Fibroblast of villous mesenchyme (primary cell): ENCODE measurements at places on chromosomes 12 and 14. TPM values are rescaled to one million over a fixed set of nuclear protein-coding genes. Genes with fewer than 3 reads are reported as not detected.

GRCh38 chr14:48536318-48536717 lies 860.9 kb upstream of the MDGA2 start:
- DNase-seq, result peak; percentile 1

- no peak for DNase-seq
These were observed 6.3 kb downstream of the SIVA1 start for GRCh38 chr14:104758981-104759969.

DNA sequence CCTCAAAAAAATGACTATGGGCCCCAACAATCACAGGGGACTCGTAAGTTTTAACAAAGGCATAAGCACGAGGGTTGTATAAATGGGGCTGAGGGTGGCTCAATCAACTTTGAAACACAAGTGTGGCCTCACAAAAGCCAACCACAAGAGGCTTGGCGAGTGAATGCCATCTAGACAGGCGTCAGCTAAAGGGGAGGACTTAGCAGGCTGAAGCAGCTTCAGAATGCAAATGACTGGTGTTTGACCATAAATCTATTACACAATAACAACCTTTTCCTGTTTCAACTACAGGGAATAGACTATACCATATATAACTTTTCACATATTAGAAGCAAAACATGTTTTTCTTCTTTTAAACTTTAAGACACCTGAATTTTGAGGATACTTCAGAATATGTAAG lies 777.9 kb downstream of the FSCB start:
- no peak for DNase-seq

GRCh38 chr12:132357623-132358186 lies 28.3 kb upstream of the GALNT9 start:
- DNase-seq, result no peak

GRCh38 chr14:35742442-35742841 lies 66.7 kb downstream of the RALGAPA1 start:
- DNase-seq, result no peak

- DNase-seq, result peak; percentile 19
These were observed 35.0 kb upstream of the NAV3 start for GRCh38 chr12:77795699-77796098.

- DNase-seq, result peak; percentile 69
These were observed 3.7 kb downstream of the REM2 start for GRCh38 chr14:22886500-22887259.

DNA sequence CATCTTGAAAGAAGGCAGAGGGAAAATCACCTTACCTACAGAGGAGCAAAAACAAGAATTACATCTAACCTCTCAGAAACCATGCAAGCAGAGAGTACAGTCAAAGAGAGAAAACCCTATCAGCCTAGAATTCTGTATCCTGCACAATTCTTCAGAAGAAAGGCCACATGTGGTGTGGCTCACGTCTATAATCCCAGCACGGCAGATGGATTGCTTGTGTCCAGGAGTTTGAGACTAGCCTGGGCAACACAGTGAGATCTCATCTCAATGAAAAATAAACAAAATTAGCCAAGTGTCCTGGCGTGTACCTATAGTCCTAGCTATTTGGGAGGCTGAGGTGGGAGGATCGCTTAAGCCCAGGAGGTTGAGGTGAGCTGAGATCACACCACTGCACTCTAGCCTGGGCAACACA lies 48.2 kb downstream of the ATF7 start:
- DNase-seq, result no peak

DNA sequence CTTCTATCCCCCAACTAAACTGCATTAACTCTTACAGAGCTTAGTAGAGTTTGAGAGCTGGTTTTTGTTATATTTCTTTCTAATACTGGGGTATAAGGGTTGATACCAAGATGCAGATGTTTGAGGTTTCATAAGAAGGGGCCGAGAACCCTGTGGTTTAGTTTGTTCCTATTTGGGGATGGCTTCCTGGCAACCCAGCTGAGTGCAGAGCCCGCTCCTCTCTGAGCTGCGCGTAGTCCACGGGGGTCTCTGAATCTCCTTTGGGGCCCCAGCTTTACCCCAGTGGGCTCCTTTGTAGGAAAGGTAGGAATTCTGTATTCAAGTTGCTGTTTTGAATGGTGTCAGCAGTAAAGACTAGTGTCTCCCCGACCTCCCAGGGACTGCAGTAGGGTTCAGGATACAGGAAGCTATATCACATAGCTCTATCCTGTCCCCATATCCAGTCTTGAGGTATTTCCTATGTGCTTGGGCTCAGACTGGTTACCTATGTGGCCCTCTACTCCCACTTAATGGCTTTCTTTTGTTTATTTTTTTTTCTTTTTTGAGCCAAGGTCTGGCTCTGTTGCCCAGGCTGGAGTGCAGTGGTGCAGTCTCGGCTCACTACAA lies 25.4 kb downstream of the PLXNC1 start:
- DNase-seq, result no peak

GRCh38 chr12:128313931-128314330 lies 47.0 kb downstream of the TMEM132C start:
- no peak for DNase-seq

DNA sequence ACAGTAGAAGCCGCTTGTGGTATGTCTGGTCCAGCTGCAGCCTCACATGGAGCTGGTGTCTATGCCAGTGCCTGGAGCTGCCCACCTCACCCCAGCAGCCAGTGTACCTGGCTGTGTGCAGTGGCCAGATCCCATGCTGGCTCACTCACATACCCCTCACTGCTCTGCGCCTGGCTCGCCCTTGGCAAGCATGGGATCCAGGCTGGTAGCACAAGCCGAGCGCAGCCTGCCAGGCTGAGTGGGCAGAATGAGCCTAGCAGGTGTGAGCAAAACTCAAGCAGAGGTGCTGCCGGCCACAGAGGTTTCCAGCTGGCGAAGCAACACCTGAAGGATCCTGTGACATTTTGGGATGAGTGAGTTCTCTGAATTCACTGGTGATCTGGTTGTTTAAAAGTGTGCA lies 5.0 kb upstream of the BTBD7 start:
- no peak for DNase-seq

DNA sequence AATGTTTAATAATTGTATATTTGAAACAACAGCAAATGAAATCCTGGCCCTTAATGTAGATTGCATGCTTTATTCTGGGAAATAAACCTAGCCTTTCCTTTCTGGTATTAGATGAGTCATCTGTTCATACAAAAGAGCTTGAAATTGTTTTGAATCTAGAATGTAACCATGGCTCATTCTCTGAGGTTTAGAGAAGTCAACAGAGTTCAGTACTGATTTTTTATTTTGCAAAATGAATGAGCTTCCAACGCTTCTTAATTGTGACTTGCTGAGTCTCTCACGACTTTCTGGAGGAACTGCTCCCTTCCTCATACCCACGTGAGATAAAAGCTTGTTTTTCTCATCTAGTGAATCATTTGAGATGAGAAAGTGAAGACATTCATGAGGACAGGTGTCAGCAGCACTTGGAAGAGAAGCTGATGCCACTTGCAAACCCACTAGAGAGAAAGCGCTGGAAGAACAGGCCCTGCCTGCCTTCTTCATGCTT lies 509.6 kb downstream of the VRK1 start:
- no peak for DNase-seq

- DNase-seq, result no peak
These were observed 218.0 kb downstream of the PPM1H start for GRCh38 chr12:62716866-62717525.

- DNase-seq, result peak; percentile 68
These were observed 10.6 kb downstream of the DDX54 start for GRCh38 chr12:113174461-113175384.

DNA sequence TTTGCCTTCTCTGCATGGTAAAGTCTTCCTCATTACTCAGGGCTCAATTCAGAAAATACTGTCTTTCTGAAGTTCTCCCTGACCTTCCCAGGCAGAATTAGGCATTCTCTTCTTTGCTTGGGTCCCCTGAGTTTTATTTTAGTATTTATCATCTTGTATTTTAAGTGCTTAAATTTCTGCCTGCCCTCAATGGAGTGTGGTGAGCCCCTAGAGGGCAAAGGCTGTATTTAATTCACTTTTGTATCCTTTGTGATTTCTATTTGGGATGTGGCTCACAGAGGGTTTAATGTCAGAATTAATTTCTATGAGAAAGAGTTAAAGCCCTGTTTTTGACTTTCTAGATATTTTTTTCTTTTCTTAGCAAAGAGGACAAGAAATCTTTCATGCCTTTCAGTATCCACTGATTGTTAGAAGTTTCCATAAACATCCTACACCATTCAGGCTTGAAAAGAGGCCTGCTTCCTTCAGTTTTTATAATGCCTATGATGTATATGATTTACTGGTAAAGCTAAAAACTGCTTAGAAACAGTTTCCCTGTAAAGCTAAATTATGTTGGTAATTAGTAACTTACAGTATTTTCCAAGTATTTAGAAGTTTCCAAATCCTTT lies 55.6 kb upstream of the PTPRB start:
- peak; percentile 4 for DNase-seq

GRCh38 chr12:109652977-109653264 lies 60.7 kb upstream of the FAM222A start:
- no peak for DNase-seq

GRCh38 chr12:22543246-22544037 lies 900 bp downstream of the C2CD5 start:
- DNase-seq, result peak; percentile 18

DNA sequence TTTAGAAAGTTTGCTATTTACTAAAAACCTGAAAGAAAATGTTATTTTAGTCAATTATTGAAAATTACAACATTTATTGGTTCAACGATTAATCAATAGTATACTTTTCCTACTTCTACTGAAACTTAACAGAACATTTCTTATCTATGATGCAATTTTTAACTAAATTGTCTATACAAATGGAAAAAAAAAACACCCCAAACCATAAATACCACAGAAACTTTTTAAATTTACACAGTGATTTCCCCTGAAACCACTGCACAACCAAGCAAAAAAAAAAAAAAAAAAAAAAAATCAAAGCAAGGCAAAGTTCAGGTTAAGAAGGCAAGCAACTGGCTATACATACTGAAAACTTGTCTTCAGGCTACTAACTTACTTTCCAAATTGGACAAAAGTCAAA lies 71.9 kb upstream of the POC1B start:
- no peak for DNase-seq

DNA sequence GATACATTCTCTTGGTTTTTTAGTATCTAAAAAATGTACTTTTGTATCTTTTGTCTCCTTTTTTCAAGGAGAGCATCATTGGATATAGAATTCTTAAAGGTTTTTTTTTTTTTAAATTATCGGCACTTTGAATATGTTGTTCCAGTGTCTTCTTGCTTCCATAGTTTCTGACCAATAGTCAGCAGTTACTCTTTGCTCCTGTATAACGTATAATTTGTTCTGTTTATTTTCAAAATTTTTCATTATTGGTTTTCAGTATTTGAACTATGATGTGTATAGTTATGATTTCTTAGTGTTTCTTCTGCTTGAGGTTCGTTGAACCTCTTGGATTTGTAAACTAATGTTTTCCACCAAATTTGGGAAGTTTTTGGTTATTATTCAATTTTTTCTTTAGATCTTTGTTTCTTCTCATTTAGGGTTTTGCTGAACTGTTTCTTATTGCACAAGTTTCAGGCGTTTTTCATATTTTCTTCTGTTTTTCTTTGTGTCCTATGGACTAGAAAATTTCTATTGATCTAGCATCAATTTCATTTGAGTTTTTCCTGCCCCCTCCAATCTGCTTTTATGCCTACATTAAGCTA lies 93.9 kb downstream of the PLBD1 start:
- DNase-seq, result peak; percentile 37

DNA sequence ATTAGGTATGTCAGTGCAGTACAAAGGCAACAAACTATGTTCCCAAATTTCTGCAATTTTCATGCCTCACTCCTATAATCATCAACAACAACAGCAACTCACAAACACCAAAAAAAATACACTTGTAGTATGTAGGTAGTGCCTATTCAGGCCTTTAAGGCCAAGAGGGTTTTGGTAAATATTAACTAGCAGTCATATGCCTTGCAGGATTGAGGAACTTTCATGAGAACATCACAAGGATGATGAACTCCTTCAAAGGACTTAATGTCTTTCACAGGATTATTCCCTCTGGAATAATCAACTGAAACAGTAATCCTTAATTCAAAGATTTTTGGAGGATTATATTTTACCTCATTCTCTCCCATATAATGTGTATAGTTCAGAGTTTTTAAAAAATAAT lies 293.8 kb downstream of the NOVA1 start:
- no peak for DNase-seq

GRCh38 chr14:102965971-102966655 lies 43.6 kb downstream of the AMN start:
- no peak for DNase-seq

The AQP2 gene
- total RNA-seq, result not detected in 2 replicates

The MANSC4 gene
- not detected in 2 replicates for total RNA-seq

The AKAP5 gene
- 1.9 and 3.0 TPM in 2 replicates for total RNA-seq

The DEPDC4 gene
- total RNA-seq, result 0.64 and 1.7 TPM in 2 replicates

The POLE2 gene
- 14.2 and 17.3 TPM in 2 replicates for total RNA-seq

The SSPN gene
- total RNA-seq, result 11.6 and 22.0 TPM in 2 replicates

The MIP gene
- not detected in 2 replicates for total RNA-seq

The KRT71 gene
- not detected in 2 replicates for total RNA-seq
